RCC 7860 (cell line): ENCODE measurements at places on chromosomes 1 and 21.

DNA sequence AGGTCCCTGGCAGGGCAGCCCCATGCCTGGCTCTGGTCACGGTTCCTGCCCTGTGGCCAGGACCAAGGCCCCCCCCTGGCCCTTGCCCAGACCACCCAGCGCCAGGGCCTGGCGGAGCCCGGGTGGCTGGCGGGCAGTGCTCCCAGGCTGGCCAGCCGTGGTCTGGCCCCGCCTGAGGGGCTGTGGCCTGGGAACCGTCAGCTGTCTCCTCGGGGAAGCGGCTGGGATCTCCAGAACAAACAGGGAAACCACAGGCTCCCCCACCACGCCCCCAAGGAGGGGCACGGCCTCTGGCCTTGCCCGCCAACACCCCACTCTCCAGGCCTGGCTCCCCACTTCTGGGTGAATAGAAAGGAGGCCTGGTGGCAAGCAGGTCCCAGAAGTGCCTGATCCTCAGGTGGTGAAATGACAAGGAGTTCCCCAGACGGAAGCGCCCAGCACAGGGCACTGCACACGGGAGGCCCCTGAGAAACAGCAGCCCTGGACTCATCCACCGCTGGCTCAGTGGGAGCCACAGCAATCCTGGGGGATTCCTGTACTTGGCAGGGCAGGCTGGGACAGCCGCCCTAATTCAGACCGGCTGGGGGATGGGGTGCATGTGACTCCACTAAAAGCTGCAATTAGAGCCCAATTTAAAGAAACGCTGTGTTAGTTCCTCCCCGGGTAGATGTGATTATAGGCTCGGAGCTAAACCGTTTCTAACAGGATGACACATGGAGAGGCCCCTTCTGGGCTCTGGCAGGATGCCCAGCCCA lies 78.9 kb downstream of the RAP1GAP start:
- DNase-seq, result no peak

DNA sequence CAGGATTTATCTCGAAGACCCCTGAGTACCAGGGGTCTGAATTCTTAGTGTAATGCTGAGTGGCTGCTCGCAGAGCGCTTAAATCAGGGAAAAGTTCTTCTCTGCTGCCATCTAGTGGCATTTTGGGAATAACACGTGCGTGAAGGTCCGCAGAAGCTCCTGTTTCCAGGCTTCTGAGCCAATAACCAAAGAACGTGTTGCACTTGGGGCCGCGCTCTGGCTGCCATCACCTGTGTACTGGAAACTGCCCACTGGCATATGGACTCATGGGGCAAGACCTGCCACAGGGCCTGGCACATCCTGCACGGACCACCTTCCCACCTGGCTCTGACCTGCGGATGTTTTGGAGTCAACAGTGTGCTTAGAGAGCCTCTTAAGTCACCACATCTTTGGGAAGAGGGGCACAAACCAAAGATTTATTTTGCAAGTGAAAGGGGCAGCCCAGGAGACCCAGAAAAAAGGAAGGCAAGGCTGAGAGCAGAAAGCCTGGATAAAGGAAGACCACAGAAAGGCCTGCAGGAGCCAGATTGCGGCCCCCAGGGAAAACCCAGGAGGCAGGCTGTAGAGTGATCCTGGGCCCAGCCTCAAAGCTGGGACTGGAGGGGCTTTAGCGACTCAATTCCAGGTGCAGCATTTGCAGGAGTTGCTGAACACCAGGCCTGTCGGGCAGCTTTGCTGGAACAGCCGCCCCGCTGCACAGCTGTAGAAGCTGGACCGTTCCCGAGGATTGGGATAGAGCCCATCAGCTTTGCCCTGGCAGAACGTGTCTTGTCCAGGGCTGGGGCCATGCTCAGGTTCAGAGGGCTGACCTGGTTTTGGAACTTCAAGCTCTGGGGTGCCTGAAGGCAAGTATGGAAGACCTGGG lies 13.0 kb downstream of the CHIT1 start:
- peak; percentile 52 for DNase-seq

DNA sequence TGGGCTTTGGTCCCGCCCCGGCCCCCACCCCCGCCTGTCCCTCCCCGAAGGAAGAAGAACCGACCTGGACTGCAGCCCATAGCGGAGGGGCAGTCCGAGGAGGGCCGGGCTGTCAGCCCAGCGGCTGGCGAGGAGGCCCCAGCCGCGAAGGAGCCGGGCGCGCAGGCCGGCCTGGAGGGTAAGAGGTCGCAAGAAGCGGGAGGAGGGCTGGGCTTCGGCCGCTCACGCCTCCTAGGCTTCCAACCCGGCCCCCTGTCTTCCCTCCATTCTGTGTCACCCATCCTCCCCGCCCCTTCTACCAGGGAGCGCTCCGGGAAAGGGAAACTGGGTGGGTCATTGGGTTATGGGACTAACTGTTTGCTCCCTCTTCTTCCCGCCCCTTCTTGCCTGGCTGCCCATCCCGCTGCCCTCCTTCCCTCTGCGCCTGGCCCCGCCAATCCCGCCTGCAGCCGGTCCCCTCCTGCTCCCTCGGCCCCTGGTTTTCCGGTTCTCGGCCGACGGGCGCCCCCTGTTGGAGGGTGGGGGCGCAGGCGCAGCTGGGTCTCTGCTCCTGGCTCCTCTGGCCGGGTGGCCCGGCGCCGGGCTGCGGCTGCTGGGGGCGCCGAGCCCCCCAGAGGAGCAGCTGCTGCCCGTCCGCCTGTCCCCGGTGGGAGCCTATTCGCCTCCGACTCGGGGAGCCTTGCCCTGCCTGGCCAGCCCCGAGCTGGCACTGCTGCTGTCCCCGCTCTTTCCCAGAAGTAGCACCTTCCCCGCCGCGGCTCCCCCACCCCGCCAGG lies 2.4 kb downstream of the RUSC1 start:
- DNase-seq, result peak; percentile 93

GRCh38 chr1:246566813-246567645 lies 773 bp downstream of the CNST start:
- DNase-seq, result peak; percentile 24

GRCh38 chr1:184388319-184388889 lies 1.6 kb downstream of the C1orf21 start:
- DNase-seq, result peak; percentile 57

DNA sequence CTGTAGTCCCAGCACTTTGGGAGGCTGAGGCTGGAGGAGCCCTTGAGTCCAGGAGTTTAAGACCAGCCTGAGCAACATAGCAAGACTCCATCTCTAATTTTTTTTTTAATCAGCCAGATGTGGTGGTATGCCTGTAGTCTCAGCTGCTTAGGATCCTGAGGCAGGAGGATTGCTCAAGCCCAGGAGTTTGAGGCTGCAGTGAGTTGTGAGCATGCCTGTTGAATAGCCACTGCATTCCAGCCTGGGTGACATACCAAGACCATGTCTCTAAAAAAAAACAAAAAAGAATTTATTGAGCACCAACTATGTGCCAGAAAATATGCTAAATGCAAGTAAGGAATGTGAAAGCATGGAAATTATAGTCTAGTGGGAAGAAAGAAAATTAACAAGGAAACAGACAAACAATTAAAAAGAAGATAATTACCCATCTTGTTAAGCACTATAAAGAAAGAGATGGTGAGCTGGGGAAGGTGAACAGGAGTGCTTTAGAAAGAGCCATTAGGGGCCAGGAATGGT lies 104.0 kb upstream of the ZNF678 start:
- no peak for DNase-seq

GRCh38 chr1:219223496-219223895 lies 49.8 kb downstream of the LYPLAL1 start:
- no peak for DNase-seq

DNA sequence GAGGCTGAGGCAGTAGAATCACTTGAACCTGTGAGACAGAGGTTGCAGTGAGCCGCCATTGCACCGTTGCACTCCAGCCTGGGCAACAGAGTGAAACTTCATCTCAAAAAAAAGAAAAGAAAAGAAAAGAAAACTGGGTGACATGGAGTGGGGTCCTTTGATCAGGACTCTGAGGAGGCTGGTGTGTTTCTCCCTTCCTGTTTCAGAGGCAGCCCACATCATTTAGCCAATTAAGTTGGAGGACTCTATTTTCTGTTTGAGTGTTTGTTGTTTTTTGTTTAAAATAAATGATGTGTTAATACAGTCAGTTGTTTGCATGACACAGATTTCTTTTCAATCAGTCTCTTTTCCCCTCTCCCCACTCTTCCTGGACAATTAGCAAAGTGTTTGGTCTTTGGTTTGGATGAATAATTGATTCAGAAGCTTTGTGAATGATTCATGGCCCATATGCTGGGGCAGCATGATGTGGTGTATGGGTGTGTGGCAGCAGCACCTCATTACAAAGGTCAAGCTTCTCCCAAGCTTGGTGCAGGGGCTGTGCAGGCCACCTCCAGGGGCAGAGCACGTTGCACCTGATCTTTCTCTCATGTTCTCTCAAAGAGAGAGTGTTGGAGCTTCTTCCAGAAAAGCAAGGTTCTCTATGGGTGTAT lies 48.8 kb downstream of the CACNA1E start:
- no peak for DNase-seq

GRCh38 chr1:176541663-176542062 lies 78.7 kb downstream of the PAPPA2 start:
- no peak for DNase-seq

GRCh38 chr1:68473060-68473459 lies 23.3 kb upstream of the RPE65 start:
- DNase-seq, result no peak

DNA sequence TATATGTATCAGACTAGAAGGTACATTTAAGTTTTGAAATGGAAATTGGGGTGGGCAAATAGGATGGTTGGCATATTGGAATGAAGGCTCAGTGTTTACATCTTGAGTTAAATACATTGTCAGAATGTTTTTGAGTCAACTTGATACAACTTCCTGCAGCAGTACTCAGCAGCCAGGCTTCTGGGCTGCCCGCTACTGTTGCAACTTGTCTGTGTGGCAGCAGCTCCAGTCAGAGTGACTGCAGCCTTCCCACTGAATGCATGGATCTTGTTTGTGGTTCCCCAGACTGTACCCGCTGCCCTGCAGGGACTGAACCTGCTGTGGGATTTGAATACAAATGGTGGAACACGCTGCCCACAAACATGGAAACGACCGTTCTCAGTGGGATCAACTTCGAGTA lies 24.9 kb upstream of the SARS1 start:
- no peak for DNase-seq

DNA sequence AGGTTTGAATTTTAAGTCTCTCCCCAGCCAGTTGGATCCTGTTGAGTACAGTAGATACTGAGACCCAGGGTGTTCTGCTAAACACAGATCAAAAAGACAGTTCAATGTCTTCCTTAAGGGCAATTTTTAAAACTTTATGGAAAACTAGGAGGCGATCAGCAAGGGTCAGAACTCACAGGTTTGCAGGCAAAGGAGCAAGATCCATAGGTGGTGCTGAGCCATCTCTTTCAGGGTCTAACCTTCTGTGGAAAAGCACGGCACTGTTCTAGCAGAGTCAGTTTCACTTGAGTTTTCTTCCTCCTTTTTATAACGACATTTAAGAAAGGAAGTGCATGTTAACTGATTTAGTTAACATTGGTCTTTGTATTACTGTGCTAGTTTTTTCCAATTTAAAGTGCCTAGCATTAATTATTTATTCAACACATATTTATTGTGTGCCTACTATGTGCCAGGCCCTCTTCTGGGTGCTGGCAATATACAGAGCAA lies at the start of gene CD84:
Gene CD84, minus strand, starts transcription at position 281 of the 486 bp plus-strand sequence. Its CDS starts 59 bp downstream, at position 222.
- no peak for DNase-seq

- no peak for DNase-seq
These were observed 54.9 kb downstream of the KLHDC7A start for GRCh38 chr1:18535391-18536210.

GRCh38 chr1:156833603-156834002 lies 17.0 kb upstream of the SH2D2A start:
- no peak for DNase-seq

- no peak for DNase-seq
These were observed 1.5 kb upstream of the HSPA13 start for GRCh38 chr21:14384453-14384852.

- DNase-seq, result peak; percentile 42
These were observed 1.0 kb upstream of the IER5 start for GRCh38 chr1:181087400-181087901.

DNA sequence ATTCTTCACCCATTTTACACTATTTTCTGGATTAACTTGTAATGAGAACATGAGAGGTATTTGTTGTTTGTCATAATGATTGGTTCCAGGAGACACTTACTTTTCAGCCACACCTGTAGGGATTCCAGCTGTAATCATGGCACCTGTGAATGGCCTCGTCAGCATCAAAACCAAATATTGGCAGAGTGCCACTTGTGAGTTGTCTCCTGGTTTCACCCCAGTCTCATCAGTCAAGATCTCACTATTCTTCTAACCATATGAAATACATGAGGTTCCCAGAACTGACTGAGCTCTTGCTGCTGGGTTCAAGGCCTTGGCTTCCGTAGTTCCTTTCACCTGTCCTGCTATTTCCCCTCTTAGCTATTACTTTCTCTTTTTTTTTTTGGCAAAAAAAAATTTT lies 246.6 kb upstream of the ADGRL2 start:
- no peak for DNase-seq

DNA sequence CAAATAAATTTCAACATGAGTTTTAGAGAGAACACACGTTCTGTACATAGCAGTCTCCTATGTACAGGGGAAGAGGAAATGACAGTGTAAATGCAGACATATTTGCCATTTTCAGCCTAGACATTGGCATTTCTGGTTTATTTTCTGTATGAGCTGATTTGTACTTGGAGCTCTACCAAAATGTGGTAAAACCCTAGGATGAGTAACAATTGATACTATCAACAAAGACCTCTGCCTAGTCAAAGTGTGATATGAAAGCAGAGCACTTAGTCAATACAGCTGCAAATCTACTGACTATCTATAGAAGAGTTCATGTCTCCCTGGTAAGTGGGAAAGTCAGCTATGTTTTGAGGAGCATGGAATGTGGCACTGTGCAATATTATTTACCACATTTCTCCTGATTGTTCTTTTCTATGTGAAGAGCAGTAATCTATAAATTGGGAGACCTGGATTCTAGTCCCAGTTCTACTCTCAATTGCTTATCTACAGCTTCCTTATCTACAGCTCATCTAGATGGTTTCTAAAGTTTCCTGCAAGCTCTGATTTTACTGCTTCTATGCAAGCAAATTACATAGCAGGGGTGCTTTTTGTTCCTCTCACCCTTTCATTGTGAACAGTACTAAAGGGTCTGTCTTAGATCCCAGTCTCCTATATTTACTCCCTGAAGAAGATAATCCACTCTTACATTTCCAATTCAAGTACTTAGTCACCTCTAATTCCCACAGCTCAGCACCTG lies 334.2 kb downstream of the NTNG1 start:
- DNase-seq, result no peak
